GM06990 (cell line): ENCODE measurements at places on chromosomes 4 and X.

DNA sequence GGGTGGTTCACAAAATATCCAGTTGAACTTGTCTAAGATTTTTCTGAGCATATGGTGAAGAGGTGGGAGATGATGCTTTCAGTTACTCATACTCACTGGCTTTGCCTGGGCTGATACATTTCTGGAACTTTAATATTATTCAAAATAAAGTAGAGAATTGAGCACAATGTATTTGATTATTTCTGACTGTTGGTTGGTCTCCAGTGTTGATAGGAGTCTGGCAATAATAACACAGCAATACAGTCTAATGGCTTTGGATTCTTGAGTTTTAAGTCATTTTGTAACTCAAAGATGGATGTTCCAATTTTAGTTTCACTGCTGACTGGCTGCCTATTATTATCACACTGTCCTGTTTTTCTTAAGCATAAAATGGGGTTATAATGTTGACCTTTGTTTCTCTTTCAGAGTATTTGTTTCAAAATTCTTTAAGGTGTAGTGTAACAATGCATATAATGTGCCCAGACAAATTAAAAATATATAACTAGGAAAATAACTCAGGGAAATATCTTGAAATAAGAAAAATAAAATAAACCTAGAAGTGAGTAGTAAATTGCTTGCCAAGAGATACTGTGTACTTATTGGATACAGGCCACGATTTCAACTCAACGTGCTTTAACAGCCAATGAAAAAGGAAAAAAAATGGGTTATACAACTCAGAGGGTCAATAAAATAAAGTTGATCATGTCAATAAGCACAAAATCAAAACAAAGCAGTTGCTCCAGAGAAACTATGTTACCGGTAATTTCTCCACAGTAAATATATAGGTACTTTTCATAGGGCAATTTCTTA, 99.0 kb downstream of the ARSJ start:
- no peak for DNase-seq

- DNase-seq = no peak
These were observed 69.5 kb downstream of the RRAGB start for GRCh38 chrX:55787063-55787462.

GRCh38 chrX:40167850-40168479, 70.2 kb upstream of the BCOR start:
- no peak for DNase-seq

GRCh38 chrX:125293850-125294780, 25.6 kb upstream of the TEX13C start:
- DNase-seq = no peak

- peak; percentile 21 for DNase-seq
These were observed 3.8 kb upstream of the GUCY2F start for GRCh38 chrX:109485470-109486340.

DNA sequence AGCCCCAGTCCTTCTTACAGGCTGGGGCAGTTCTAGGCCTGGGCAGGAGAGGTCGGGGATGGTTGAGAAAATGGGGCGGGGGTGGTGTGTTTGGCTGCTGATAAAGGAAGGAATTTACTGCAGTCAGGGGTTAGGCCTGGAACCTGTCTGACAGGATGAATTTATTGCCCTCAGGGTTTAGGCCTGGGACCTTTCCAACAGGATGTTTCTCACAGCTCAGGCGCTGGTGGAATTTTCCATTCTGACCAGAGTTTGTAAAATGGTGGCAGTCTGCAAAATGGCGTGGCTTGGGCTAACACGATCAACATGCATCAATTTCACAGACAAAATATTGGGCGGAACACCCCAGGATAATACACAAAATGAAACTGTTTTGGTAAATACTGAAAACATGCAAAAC, 83.5 kb upstream of the SPIN4 start:
- no peak for DNase-seq

DNA sequence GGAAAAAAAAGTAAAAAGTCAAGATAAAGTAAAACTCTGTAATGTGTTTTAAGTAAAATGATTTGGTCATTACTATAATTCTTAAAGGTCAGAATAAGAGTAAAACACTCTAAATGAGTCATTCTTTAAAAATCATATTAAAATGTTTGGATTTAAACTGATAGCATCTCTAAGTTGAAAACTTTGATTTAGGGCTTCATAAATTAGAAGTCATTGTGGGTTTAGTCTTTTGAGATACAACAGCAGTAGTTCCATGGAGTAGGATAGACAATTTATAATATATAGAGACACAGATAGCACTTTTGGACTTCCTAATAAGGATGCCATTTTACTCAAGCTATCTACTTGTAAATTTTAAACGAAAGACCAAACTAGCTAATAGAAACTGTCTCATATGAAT, 77.1 kb upstream of the PABPC4L start:
- DNase-seq = no peak

DNA sequence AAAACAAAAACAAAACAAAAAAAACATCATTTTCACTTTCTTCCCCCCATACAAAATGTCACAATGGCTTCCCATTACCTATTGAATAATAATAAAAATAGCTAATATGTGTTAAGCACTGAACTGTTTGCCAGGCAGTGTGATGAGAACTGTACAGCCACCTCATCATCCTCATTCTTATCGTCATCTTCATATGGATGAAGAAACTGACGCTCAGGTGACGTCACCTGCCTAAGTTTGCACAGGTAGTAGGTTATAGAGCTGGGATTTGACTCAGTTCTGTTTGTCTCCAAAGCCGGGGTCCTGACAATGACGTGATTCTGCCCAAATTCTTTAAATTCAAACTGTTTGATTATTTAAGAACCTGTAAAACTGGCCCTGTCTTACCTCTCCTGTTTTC, 150.4 kb upstream of the SMIM10 start:
- DNase-seq = no peak

DNA sequence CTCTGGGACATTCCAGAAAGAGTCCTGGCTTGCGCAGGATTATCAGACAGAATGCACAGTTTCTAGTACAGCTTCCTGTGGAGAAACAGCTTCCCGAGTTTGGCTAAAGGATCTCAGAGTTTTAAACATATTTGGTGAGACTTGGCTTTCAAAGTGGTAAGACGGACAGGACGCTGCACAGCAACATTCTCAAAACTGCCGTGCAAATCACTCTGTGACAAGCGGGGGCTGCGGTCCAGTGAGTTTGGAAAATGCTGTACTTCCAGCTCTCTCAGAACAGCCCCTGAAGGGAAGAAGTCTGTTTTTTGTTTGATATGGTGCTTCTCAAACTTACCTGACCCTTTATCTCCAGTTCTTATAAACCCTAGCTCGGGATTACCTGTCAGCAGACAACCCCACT, 18.1 kb downstream of the LGI2 start:
- no peak for DNase-seq

DNA sequence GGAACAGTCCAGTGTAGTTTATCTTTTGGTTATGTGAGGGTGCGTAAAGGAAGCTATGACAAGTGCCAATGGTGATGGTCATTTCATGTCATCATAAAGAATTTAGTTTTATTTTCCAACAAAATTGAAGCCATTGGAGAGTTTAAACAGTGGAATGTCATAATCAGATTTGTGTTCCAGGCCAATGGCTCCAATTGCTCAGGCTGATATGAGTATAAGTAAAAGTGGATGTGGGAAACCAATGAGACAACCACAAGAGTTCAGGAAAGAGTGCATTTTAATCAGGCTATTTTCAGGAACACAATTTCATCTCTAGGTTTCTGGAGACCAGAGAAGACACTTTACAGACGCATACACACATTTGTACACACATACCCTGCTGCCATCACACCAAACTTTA, 20.7 kb downstream of the SPANXC start:
- no peak for DNase-seq

- DNase-seq = no peak
These were observed 5.0 kb downstream of the PITX2 start for GRCh38 chr4:110617646-110618580.

- DNase-seq = no peak
These were observed 50.5 kb downstream of the RHOH start for GRCh38 chr4:40247350-40247749.

DNA sequence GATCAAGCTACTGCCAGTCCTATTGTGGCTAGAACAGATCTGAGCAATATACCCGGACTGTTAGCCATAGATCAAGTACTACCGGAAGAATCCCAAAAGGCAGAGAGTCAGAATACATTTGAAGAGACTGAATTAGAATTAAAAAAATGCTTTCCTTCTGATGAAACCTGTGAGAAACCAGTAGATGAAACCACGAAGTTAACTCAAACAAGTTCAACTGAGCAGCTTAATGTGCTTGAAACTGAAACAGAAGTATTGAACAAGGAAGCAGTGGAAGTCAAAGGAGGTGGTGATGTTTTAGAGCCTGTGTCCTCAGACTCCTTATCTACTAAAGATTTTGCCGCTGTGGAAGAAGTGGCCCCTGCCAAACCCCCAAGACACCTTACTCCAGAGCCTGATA, 46.8 kb downstream of the WDR44 start:
- no peak for DNase-seq

GRCh38 chrX:257681-258289, 23.4 kb upstream of the PLCXD1 start:
- no peak for DNase-seq

- no peak for DNase-seq
These were observed 36.8 kb upstream of the VBP1 start for GRCh38 chrX:155179346-155179997.

- DNase-seq = no peak
These were observed 109.1 kb downstream of the GPAT3 start for GRCh38 chr4:83644677-83645659.

- no peak for DNase-seq
These were observed 27.0 kb downstream of the MBNL3 start for GRCh38 chrX:132461886-132462285.
